Naive thymus-derived CD8-positive, alpha-beta T cell (primary cell): ENCODE measurements at places on chromosomes 5 and 9.
A peak's percentile ranks its signal among the peaks of the same experiment; 100 is the strongest.

GRCh38 chr9:112820881-112821280 lies 69.8 kb downstream of the SLC46A2 start:
- H3K4me1 ChIP-seq: no peaks in the 10 kb centered on the region
- DNase-seq: no peak
- H3K4me3 ChIP-seq: no peak overlapping the region
- H3K27ac ChIP-seq: no peak overlapping the region
- H3K27me3 ChIP-seq: no peaks in the 10 kb centered on the region

DNA sequence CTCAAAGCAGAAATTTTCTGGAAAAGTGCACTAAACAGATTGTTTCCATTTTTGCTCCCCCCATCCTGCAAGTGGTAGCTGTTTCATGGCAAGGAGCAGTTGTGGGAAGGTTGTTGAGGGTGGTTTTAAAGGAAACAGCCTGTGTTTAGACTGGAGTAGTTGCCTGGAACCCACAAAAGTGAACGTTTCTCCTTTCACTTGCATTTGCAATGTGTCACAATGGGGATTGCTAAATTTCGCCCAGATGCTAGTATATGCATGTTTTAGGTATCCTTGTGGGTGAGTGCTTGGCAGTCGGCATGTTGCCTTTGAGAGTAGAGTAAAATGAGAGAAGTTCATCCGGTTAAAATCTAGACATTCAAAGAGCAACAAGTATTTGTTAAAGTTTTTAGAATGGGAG lies 1099.9 kb upstream of the DMAC1 start:
- no peak for DNase-seq
- H3K4me3 ChIP-seq: no peak overlapping the region
- no peaks in the 10 kb centered on the region for H3K36me3 ChIP-seq
- H3K4me1 ChIP-seq: no peaks in the 10 kb centered on the region

DNA sequence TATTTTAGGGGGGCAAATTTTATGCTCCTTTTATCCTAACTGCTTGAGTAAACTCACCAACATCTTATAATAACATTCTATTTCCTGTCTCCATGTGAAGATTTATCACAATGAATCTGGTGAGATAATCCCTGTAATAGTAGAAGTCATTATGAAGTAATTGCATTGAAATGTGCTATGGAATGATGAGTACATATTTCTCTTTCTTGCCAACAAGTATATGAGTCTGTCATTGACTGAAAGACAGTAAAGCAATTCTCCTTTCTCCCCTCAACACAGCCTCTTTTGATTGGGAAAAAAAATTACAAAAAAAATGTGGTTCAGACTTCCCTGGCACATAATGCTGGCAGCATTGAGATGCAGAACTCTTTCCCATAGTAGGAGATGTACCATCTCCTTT lies 459.2 kb upstream of the RGMB start:
- no peaks in the 10 kb centered on the region for H3K36me3 ChIP-seq
- H3K4me1 ChIP-seq: no peaks in the 10 kb centered on the region
- H3K4me3 ChIP-seq: no peak overlapping the region
- peaks cover 6% of the 10 kb centered on the region for H3K27me3 ChIP-seq

DNA sequence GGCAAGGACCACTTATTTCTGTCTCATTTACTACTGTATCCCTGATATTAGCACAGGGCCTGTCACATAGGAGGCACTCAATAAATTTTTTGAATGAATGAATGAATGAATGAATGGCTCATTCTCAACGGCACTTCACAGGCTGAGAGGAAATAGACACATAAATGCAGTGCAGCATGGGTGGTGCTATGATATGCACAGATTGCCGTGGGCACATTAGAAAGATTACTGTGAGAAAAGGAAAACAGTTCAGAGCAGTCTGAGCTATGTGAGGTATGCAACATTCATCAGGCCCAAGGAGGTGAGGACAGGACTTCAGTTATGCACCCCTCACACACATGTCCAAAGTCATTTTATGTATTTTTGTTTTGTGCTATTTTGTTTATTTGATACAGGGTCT lies 6.4 kb upstream of the NOL6 start:
- H3K36me3 ChIP-seq: no peaks in the 10 kb centered on the region
- no peaks in the 10 kb centered on the region for H3K27me3 ChIP-seq
- H3K27ac ChIP-seq: no peak overlapping the region
- no peak overlapping the region for H3K4me3 ChIP-seq

- H3K27ac ChIP-seq: no peak overlapping the region
- H3K27me3 ChIP-seq: no peaks in the 10 kb centered on the region
- DNase-seq: peak; percentile 49
- no peaks in the 10 kb centered on the region for H3K36me3 ChIP-seq
- peak overlapping the region; percentile 86 for H3K4me3 ChIP-seq
These were observed 1.3 kb upstream of the PHPT1 start for GRCh38 chr9:136847826-136848392.

GRCh38 chr9:134758949-134759607 lies 117.5 kb downstream of the COL5A1 start:
- peaks cover 2% of the 10 kb centered on the region for H3K4me1 ChIP-seq
- H3K36me3 ChIP-seq: no peaks in the 10 kb centered on the region
- H3K27ac ChIP-seq: no peak overlapping the region
- H3K4me3 ChIP-seq: no peak overlapping the region
- H3K27me3 ChIP-seq: no peaks in the 10 kb centered on the region

GRCh38 chr5:62778316-62779009 lies 199.8 kb downstream of the LRRC70 start:
- H3K27ac ChIP-seq: no peak overlapping the region
- no peaks in the 10 kb centered on the region for H3K36me3 ChIP-seq
- H3K4me3 ChIP-seq: no peak overlapping the region
- no peaks in the 10 kb centered on the region for H3K4me1 ChIP-seq
- peak; percentile 1 for DNase-seq

DNA sequence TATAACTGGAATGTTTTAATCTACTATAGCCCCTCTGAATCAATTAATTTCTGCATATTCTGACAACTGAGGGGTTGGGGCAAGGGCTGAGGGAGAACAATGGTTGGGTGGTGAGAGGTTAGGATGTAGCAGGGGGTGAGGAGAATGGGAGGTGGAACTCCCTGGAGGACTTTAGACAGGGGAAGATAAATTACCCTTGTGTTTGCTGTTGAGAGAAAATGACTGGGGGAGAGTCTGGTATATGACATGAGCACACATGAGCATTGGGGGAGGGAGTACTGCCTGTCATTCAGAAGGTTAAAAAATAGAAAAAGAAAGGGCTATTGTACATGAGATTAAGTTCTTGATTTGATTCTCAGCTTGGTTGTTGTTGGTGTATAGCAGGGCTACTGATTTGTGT lies 37.2 kb upstream of the PAPPA start:
- no peaks in the 10 kb centered on the region for H3K4me1 ChIP-seq
- no peaks in the 10 kb centered on the region for H3K36me3 ChIP-seq
- no peak for DNase-seq
- H3K4me3 ChIP-seq: no peak overlapping the region
- no peaks in the 10 kb centered on the region for H3K27me3 ChIP-seq

- H3K4me1 ChIP-seq: no peaks in the 10 kb centered on the region
- DNase-seq: no peak
- peaks cover 15% of the 10 kb centered on the region for H3K36me3 ChIP-seq
- no peak overlapping the region for H3K4me3 ChIP-seq
- H3K27me3 ChIP-seq: peaks cover 3% of the 10 kb centered on the region
These were observed 18.1 kb downstream of the NFIL3 start for GRCh38 chr9:91405343-91406077.

- H3K27ac ChIP-seq: no peak overlapping the region
- H3K27me3 ChIP-seq: no peaks in the 10 kb centered on the region
- no peak for DNase-seq
These were observed 12.6 kb upstream of the MUSK start for GRCh38 chr9:110655754-110656641.

GRCh38 chr9:6900440-6900883 lies 142.7 kb downstream of the KDM4C start:
- DNase-seq: no peak
- no peaks in the 10 kb centered on the region for H3K27me3 ChIP-seq
- no peak overlapping the region for H3K4me3 ChIP-seq
- H3K4me1 ChIP-seq: peaks cover 53% of the 10 kb centered on the region
- H3K36me3 ChIP-seq: peaks cover 67% of the 10 kb centered on the region

DNA sequence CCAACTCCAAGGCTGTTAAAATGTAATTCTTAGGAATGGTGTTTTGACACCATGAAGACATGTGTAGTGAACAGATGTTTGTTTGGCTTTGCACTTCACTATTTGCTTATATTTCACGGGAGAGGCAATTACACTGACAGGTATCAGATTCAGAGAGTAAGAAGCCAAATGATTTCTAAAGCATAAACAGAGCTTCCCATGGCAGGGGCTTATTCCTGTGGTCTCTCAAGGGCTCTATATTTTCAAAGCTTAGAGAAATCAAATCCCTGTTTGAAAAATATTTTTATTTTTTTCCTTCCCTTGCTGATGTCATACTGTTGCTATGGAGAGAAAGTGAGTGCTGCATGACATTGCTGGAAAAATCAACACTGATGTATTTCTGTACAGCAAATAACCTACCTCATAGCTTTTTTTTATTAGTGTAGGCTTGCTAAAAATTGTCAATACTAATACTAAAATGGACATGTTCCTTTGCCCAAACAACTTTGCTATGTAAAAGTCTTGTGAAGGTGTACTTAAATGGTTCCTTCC lies 161.4 kb downstream of the GIN1 start:
- H3K27me3 ChIP-seq: no peaks in the 10 kb centered on the region
- no peak overlapping the region for H3K27ac ChIP-seq
- H3K4me3 ChIP-seq: no peak overlapping the region
- H3K4me1 ChIP-seq: no peaks in the 10 kb centered on the region

DNA sequence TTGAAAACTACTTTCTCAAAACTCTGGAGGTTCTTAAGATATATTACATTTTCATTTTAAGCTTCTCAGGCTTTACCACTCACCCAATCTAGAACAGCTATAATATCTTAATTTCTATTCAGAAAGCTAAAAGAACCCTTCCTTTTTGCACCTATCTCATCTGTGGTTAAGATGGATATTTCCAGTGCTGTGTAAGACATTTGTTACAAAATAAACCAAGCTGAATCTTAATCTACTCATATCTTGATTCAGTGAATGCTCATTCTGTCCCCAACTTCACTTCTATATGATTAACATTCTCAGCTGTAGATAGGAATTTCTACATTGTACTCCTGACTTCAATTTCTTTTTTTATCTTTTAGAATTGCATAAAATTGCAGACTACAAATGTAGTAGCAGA lies 15.0 kb downstream of the ABHD17B start:
- H3K4me3 ChIP-seq: no peak overlapping the region
- H3K27me3 ChIP-seq: no peaks in the 10 kb centered on the region
- H3K4me1 ChIP-seq: peaks cover 69% of the 10 kb centered on the region
- no peak for DNase-seq
- H3K36me3 ChIP-seq: no peaks in the 10 kb centered on the region
